ENCODE measurements at places on chromosomes 5 and 9.

DNA sequence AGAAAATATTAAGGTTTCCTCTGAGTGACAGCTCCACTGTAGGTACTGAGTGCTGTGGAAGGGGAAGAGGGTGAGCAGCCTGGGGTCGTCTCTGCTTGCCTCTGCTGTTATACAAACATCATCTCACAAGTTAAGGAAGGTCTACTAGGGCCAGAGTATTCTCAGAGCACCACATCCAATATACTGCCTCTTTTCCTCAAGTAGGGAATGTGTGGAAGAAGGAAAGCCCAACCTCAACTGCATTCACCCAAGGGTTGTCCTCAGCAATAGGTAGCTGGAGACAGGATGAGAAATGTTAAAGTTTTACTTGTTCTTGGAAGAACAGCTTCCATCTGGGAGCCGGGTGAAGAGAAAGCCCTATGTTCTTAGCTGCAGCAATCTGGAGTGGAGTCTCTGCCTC is 1062.3 kb upstream of the CDH10 start:
- DNase-seq: no peak

DNA sequence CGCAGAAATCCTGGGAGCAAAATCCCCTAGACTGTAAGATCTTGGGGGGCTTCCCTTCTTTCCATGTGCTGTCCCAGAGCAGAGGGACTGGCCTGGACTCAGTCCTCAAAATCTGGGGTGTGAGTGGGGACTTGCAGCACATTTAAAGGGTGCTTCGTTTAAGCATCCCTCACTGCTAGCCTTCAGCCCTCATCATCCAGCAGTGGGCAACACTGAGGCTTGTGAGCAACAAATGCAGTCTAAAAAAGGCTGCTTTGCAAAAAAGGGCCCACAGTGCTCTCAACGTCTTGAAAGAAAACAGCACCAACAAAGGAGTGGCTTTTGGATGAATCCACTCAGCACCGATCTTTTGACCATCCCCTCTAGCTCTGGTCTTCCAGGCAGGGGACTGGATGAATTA is 128.3 kb upstream of the TBC1D2 start:
- no peak for DNase-seq

DNA sequence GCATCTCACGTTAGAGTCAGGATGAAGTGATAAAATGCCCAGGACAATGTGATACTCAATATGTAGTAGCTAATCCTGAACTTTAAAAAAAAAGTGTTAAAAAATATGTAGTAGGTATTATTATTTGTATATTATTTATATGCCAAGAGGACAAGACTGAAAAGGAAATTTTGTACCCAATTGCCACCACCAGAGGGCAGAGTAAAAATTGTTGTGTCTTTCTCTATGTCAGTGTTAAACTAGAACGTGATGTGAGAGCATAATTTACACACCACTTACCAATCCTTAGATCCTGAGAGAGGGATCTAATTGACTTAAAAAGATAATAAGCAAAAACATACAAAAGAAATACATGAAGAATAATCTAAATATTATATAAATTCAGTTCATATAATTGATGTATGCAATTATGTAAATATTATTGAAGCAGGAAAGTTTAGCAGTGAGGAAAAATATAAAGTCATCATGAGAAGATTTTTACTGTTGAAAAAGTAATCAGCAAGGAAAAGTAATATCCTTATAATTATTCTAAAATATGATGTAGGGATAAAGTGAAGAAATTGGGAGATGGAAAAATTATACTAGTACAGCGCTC is 288.9 kb downstream of the RAB3C start:
- peak; percentile 41 for DNase-seq

DNA sequence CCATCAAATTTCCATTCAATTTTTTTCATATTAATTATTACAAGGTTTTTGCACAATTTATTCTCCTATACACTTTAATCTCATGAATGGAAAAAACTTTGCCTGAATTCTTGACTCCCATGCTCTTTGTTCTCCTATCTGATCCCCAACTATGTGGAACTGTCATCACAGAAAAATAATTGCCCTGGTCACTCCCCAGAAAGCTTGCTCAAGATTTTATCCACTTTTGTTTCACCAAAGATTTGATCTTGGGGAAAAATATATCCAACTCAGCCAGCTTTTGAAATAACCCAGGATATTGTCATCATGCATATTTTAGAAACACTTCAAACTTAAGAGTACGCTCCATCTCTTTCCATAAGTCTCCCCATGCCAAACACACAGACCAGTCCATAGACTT is 77.7 kb upstream of the PPP2R2B start:
- no peak for DNase-seq

DNA sequence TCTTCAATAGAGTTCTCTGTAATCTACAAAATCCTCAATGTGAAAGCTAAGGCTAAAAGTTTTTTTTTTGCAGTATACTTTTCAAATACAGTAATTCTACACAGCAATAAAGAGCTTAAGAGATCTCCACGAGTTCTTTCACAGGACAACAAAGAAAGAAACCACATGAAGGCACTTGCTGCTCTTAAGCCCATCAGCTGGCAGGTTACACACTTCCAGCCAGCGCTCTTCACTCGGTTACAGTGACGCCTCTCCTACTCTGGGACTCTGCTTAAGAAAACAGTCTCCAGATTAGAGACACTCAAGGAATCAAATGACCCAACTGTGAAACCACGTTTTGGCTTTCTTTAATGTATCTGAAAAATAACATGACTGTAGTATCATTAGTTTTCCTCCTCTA is 85.0 kb downstream of the ROR2 start:
- no peak for DNase-seq

- DNase-seq: no peak
Observed at GRCh38 chr9:18545636-18546360, 71.8 kb downstream of the ADAMTSL1 start.

DNA sequence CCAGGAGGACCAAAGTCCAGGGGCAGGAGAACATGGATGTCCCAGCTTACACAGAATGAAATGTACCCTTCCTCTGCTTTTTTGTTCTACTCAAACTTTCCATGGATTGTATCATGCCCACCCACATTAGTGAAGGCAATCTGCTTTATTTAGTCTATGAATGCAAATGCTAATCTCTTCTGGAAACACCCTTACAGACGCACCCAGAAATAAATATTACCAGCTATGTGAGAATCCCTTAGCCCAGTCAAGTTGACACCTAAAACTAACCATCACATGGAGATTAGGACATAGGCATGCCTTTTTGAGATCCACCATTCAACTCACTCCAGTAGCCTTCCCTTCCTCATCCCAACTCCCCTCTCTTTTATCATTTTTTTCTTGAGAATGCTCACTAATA is 6.1 kb upstream of the SPTLC1 start:
- DNase-seq: no peak

DNA sequence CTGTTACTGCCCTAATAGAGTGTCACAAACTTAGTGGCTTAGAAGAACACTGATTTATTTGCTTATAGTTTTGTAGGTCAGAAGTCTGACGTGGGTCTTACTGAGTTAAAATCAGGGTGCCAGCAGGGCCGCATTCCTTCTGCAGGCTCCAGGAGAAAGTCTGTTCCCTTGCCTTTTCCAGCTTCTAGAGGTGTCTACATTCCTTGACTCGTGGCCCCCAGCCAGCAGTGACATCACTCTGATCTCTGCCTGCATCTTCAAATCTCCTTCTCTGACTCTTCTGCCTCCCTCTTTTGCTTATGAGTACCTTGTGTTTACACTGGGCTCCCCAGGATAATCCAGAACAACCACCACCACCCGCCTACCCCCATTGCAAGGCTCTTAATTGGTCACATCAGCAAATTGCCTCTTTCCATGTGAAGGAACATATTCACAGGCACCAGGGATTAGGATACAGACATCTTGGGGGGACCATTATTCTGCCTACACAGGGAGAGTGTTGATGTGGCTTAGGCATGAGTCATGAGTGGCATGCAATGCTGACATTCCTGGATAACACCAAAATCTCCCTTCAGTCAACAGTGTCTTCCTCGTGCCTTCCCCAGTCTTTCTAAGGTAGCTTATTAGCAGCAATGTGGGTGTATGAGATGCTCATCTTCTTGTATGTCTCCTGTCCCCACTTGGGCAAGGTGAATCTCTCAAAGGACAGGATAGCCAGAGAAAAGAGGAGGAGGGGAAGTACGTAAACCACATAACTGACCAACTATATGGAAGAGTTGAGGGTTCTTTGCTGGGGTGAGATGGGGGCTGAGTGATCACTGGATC is 24.4 kb downstream of the CYFIP2 start:
- no peak for DNase-seq

DNA sequence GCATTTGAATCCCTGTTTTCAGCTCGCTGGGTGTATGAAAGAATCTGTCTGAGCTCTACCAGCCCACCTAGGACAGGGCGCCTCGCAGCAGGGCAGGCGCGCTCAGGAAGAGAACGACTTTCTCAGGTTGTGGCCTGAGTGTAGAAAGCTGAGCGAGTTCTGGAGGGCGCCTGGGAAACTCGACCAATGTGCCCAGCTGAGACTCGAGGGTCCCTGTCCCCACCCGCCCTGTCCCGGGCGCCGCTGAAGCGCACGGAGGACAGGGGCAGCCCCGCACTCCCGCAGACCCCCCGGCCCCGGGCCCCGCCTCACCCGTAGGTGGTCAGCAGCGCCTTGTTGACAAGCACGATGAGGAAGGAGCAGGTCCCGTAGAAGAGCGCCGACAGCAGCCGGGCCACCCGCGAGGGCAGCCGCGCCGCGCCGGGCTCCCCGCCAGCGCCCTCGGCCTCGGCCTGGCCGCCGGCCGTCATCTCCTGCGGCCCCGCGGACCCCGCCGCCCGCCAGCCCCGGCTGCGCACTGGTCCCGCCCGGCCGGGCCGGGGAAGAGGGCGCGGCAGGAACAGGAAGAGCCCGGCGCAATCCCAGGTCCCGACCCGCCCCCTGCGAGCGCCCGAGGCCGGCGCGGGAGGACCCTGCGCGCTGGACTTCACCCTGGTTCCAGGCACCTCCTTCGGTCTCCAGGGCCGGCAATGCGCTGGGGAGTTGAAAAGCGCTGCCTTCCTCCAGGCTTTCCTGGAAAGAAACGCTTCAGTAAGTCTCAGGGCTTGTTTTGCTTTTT is at the start of gene SLC35D2:
Gene SLC35D2, minus strand, starts transcription at position 547 of the 778 bp plus-strand sequence. Its CDS starts 77 bp downstream, at position 470.
- peak; percentile 7 for DNase-seq

- DNase-seq: no peak
Observed at GRCh38 chr5:109394806-109395205, 15.0 kb downstream of the PJA2 start.

- no peak for DNase-seq
Observed at GRCh38 chr9:22332202-22332601, 114.4 kb upstream of the DMRTA1 start.

GRCh38 chr9:13719446-13719845 is 440.0 kb upstream of the MPDZ start:
- no peak for DNase-seq

DNA sequence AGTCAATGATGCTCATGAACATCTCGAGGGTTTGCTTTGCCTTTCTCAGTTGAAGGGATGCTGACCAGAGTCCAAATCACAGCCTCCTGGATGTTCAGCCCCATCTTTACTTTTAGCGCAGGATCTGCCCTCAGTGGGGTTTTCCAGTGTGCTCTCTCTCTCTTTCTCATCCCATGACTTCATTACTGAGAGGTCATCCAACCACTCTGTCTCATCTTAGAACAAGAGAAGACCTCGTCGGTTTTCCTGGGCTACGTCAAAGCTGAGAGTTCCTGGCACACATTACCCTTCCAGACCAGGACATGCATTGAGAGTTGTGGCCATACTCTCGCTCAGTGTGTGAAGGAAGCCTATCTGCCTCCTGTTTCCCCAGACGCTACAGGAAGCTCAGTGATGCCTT is 47.3 kb downstream of the C9orf152 start:
- DNase-seq: no peak

GRCh38 chr5:151820903-151821302 is 49.1 kb downstream of the G3BP1 start:
- no peak for DNase-seq

DNA sequence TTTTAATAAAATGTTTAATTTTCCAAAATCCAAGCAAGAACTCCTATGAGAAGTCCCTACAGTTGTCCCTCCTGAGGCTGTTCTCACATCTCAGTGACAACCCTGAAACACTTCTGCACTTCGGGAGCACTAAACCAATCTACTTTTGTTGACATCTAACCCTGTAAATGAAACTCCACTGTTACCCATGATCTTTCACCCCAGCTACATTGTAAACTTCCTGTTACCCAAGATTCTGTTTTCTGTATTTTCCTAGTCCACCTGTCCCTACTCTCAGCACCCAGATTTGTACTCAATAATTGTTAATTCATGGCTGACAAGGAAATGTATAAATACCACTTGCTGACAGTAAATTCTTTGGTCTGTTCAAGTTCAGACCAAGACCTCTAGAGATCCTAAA is 153.7 kb downstream of the NR2F1-AS1 start:
- DNase-seq: no peak
